Tibial nerve (tissue), 4 donors: ENCODE measurements at places on chromosomes 12 and 14. TPM values are rescaled to one million over a fixed set of nuclear protein-coding genes. Genes with fewer than 3 reads are reported as not detected.

Gene C1RL
- 125 TPM for total RNA-seq

Gene RNF212B
- total RNA-seq = not detected

Gene NANOG
- total RNA-seq = 0.87 TPM

Gene CLEC6A
- total RNA-seq = not detected

Gene KRT72
- not detected for total RNA-seq

Gene GPX2
- total RNA-seq = not detected

Gene LBHD2
- not detected for total RNA-seq

Gene ANO2
- 22.0 TPM for total RNA-seq

Gene KRT6C
- total RNA-seq = not detected

Gene INTS13
- 18.4 TPM for total RNA-seq

Gene ERP27
- not detected for total RNA-seq

DNA sequence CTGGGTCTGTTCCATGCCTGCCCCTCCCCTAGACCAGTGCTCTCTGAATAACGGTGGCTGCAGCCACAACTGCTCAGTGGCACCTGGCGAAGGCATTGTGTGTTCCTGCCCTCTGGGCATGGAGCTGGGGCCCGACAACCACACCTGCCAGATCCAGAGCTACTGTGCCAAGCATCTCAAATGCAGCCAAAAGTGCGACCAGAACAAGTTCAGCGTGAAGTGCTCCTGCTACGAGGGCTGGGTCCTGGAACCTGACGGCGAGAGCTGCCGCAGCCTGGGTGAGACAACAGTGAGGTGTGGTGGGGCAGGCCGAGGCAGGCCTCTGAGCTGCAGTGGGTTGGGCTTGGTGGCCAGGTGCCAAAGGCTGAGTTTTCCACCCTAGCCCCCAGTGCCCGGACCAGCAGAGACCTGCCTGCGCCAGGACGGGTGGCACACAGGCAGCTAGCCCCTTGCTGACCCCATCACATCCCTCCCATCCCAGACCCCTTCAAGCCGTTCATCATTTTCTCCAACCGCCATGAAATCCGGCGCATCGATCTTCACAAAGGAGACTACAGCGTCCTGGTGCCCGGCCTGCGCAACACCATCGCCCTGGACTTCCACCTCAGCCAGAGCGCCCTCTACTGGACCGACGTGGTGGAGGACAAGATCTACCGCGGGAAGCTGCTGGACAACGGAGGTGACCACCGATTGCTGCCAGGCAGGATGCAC is 28.2 kb upstream of the LRP1-AS start:
- peak; percentile 89 for DNase-seq

DNA sequence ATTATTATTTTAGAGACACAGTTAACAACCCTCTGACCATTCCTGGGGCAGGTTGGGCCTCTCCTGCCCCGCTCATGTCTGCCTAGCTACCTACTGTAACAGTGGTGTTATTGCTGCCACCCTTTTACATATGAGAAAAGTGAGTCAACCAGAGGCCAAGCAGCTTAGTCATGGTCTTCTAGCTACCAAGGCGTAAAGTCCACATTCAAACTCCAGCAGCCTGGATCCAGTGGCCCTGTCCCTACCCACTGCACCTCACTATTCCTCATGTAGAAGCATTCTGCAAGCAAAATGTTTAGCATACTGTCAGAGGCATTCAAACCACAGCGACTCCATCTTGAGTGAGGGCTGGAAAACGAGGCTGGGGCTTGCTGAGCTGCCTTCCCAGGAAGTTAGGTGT is 95.8 kb downstream of the SLC15A4 start:
- no peak for DNase-seq

DNA sequence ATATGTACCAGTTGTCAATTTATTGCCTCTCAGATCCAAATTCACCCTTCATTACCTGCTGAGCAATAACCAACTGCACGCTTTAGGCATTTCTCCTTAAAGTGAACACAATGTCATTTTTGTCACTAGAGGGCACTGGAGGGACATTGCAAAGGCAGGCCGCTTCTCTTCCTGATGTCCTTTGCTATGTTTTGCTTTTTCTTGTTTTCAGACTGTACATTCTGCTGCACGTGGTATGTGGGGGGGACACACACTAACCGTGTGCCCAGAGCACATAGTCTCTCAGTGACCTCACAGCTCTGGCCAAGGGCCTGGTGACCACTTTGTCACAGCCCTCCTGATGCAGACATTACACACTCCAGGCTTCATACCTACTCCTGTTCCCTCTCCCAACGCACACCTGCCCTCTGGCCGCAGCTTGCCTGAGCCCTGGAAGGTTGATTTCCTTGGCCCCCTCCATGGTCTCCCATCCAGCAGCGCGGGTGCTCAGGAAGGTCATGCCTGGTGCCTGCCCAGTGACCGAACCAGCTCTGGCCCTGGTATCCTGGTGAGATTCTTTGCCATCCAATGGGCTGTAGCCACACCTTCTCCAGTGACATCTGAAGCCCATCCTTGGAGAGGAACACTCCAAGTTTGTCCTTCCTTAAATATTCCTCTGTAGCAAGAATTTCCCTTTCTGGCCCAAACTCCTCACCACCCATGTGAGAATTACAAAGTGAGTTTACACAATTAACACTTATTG is 39.9 kb downstream of the MYO1H start:
- DNase-seq = no peak

DNA sequence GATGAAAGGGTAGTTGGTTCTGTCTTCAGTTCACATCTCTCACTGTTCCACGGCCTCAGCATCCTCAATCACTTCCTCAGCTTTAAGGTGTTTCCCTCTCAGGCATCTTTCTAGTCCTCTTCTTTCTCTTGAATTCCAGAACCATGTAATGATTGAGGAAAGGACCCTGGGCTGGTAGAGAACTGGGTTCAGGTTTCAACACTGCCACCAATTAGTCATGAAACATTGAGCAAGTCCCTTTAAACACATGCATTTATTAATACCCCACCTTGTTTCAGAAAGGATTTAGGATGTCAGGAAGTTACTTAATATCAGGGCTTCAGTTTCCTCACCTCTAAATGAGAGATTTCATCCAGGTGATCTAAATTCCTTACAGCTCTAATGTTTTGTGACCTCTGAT is 7.2 kb downstream of the DMAC2L start:
- DNase-seq = no peak

DNA sequence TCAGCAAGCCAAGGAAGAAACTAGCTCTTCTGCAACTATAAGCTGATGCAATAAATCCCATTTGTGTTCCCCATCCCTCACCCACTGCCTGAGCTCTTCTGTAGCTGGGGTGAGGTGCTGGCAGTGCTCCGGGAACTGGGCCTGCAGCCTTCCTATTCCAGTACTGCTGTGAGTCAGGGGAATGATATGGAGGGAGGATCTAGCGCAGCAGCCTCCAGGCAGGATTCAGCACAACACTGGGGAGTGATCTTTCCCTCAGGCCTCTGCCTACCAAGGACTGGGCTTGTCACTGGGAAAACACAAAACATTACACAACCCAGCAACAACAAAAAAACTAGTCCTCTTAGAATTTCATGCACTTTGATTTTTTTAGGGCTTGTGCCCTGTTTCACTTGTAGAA is 58.7 kb downstream of the ST8SIA1 start:
- peak; percentile 86 for DNase-seq

DNA sequence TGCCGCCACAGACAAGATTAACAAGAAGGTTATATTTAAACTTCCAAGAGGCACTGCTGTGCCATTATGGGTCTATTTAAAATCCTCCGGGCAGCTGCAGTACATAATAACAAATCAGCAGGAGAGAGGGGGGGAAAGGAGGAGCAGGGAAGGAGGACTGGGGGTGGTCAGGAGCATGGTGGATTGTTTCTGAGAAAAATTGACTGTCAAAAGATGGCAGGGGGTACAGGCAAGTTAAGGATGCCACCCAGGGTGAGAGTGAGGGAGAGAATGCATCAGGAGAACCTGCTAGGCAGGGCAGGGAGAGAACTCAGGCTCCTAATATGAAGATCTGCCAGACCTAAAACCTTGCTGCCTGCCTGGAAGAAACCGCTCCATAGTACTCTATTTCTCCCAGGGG is 181.8 kb downstream of the GRIN2B start:
- DNase-seq = no peak

GRCh38 chr14:54776361-54777001 is 126.1 kb downstream of the GCH1 start:
- DNase-seq = peak; percentile 20

GRCh38 chr14:68712703-68713370 is 80.0 kb downstream of the ZFP36L1 start:
- no peak for DNase-seq

DNA sequence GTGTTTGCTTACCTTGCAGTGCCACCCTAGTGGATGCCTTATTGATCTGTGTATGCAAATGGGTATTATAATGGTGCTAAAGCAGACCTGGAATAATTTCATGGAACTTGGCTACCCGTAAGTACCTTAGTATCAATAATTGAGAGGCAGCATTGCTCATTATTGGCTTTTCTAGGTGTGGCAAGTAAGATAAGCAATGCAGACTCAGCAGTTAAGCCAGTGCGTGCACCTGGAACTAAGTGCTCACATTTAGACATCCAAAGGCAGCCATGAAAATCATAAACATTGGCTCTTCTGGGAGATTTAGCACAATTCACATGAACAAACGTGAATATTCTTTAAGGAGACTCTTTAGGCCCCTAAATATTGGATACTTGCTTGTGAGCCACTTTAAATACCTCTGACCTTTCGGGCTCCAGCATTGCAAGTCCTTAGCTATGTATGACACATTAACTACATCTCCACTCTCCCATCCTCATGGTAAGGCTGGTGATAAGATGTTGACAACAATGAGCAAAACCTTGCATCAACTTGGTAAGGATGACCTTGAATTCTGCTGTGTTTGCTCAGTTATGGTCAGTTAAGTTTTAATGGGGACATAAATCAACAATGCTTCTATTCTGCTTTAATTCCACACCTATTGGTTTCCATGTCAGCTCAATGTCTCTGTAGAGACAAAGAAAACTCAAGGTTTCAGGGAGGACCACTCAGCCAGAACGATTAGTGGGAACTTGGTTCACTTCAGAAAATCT is 112.0 kb downstream of the SLC5A8 start:
- DNase-seq = no peak

- DNase-seq = no peak
These were observed 119.4 kb downstream of the SRGAP1 start for GRCh38 chr12:63963868-63964267.

- DNase-seq = peak; percentile 73
These were observed 100.9 kb downstream of the EPS8 start for GRCh38 chr12:15688202-15688736.

- no peak for DNase-seq
These were observed 52.1 kb downstream of the GALNT4 start for GRCh38 chr12:89472508-89472907.

DNA sequence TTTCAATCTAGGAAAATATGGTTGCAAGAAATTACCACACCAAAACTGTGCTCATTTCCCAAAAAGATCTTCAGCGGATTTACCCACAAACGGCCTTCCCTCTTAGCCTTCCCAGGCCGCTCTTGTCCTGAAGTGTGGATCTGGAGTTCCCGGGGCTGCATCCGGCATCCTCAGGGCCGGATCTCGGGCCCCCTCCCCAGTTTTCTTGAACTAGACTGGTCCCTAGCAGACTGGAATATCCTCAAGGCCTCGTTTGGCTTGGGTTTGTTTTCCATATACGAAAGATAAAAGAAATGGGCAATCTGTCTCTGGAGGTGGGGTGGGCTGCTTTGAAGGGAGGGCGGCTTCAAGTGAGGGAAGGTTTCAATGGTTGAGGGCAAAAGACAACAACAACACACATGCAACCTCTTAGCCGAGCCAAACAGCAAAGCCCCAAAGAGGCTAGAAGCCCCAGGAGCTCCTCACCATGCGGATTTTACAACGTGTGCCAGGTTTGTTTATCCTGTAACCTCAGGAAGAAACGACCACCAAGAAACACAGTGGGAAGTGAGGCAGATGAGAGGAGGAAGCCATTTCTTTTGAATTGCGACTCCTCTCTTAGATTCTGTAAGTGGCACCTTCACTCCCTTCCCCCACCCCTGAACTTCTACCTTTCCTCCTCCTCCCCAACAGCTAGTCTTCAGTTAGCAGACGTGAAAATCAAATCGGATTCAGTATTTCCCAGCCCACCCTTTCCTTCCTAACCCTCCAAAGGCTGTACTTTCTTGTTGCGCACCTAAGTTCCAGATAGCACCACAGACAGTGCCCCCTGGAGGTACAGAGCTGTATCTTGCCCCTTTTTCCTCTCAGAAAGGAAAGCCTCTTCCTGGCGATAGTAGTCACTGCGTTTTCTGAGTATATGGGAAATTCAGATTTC is 2.6 kb downstream of the MYF6 start:
- DNase-seq = no peak

DNA sequence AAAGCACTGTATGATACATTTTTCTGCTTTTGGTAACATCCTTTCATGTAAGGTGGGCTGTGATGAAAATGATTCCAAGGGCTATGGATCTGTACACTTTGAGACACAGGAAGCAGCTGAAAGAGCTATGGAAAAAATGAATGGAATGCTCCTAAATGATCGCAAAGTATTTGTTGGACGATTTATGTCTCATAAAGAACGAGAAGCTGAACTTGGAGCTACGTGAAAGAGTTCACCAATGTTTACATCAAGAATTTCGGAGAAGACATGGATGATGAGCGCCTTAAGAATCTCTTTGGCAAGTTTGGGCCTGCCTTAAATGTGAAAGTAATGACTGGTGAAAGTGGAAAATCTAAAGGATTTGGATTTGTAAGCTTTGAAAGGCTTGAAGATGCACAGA is 22.1 kb upstream of the SRGAP1 start:
- DNase-seq = no peak

- DNase-seq = no peak
These were observed 10.3 kb downstream of the ACVR1B start for GRCh38 chr12:51961834-51962233.
